ENCODE measurements at places on chromosomes 1 and 21.

DNA sequence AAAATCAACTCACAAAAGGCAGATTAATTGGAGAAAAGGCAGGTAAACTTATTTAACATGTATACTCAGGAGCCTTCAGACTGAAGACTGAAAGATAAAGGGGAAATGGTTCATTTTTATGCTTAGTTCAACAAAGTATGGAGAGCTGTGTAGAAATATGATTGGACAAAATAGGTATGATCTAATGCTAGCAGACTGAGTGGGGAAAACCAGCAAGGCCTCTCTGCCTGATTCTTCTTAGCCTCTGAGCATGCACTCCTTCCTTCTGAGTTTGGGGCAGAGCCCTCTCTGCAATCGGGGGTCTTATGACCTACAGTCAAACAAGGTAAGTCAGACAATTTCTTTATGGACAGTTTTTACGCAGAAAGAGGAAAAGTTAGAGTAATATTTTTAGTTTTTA, 38.8 kb upstream of the SUCO start:
- H3K27ac ChIP-seq, result no peak overlapping the region
- peaks cover 2% of the 10 kb centered on the region for H3K36me3 ChIP-seq
- peaks cover 14% of the 10 kb centered on the region for H3K4me1 ChIP-seq
- H3K27me3 ChIP-seq, result peaks cover 4% of the 10 kb centered on the region

GRCh38 chr1:67626090-67626860, 58.7 kb upstream of the GADD45A start:
- H3K27me3 ChIP-seq, result no peaks in the 10 kb centered on the region
- H3K36me3 ChIP-seq, result no peaks in the 10 kb centered on the region
- DNase-seq, result no peak
- no peak overlapping the region for H3K27ac ChIP-seq

GRCh38 chr1:183989078-183989577, 48.4 kb downstream of the COLGALT2 start:
- peaks cover 44% of the 10 kb centered on the region for H3K4me1 ChIP-seq
- H3K27me3 ChIP-seq, result no peaks in the 10 kb centered on the region
- no peaks in the 10 kb centered on the region for H3K36me3 ChIP-seq
- H3K4me3 ChIP-seq, result no peak overlapping the region
- DNase-seq, result no peak

DNA sequence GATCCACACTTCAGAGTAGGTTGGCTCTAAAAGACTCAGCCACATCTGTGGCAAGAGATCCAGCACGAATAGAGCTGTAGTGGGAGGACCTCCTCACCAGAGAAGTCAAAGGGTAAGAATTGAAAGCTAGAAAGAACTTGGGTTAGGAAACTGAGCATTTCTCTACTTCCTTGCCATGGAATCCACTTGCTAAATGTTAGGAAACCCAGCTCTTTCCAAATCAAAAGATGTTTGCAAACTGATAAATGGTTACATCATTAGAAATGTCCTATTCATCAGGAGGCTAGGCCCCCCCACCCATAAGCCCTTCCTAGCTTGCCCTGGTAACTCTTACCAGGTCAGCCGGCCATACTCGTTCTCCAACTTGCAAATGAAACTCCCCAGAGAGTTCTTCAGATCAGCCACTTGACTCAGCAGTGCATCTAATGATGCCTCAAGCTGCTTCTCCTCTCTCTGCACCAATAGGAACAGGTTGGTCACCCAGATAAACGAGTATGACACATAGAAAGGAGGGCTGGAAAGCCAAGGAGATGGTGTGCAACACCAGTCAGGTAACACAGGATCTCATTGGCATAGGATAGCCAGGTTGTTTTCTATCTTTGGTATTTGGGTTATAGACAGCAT, 1.5 kb downstream of the MED8 start:
- peak overlapping the region; percentile 100 for H3K27ac ChIP-seq
- DNase-seq, result no peak
- no peaks in the 10 kb centered on the region for H3K27me3 ChIP-seq
- H3K4me1 ChIP-seq, result peaks cover 37% of the 10 kb centered on the region
- peak overlapping the region; percentile 100 for H3K4me3 ChIP-seq
- H3K36me3 ChIP-seq, result peaks cover 29% of the 10 kb centered on the region

- H3K36me3 ChIP-seq, result peaks cover 9% of the 10 kb centered on the region
- no peak for DNase-seq
- H3K4me1 ChIP-seq, result no peaks in the 10 kb centered on the region
- H3K27ac ChIP-seq, result no peak overlapping the region
These were observed 22.6 kb downstream of the TFAP2E start for GRCh38 chr1:35595684-35596083.

- H3K27ac ChIP-seq, result peak overlapping the region; percentile 17
- H3K36me3 ChIP-seq, result no peaks in the 10 kb centered on the region
These were observed 5.7 kb upstream of the SVBP start for GRCh38 chr1:42822800-42823392.

GRCh38 chr1:53592985-53593757, 134.0 kb downstream of the DMRTB1 start:
- DNase-seq, result peak; percentile 58
- H3K27ac ChIP-seq, result peak overlapping the region; percentile 19
- H3K4me1 ChIP-seq, result peaks cover 28% of the 10 kb centered on the region
- peaks cover 13% of the 10 kb centered on the region for H3K36me3 ChIP-seq
- no peak overlapping the region for H3K4me3 ChIP-seq

GRCh38 chr1:109312246-109312645, 5.4 kb upstream of the MYBPHL start:
- peaks cover 37% of the 10 kb centered on the region for H3K36me3 ChIP-seq
- H3K27ac ChIP-seq, result no peak overlapping the region
- DNase-seq, result no peak
- H3K27me3 ChIP-seq, result no peaks in the 10 kb centered on the region
- peaks cover 12% of the 10 kb centered on the region for H3K4me1 ChIP-seq

Data from chondrocyte (in vitro differentiated cells).